MCF 10A (cell line): ENCODE measurements at places on chromosomes 12 and 14.

DNA sequence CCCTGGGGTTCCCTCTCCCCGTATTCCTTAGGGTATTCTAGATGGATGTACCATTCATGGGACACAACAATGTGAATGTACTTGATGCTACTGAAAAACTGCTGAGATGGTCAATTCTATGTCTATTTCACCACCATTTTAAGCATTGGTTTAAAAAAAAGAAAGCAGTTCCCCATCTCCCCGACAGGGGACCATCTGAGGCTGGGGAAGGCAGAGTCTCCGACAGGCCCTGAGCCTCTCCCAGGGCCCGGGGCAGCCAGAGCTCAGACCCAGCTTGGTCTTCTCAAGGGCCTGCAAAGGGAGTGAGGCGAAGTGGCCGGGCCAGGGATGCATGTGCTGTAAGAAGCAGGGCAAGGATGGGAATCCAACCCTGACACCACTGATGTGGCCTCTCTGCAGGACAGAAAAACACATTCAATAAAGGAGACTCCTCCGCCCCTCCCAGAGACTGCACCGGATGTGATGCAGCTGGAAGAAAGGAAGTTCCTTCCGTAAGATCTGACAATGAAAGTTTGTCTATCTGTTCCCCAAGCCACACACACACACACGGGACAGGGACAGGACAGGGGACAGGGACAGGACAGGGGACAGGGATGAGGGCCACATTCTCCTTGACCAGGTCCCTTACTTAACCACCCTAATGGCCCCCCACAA, 234.1 kb downstream of the BCL11B start:
- peak; percentile 1 for DNase-seq

DNA sequence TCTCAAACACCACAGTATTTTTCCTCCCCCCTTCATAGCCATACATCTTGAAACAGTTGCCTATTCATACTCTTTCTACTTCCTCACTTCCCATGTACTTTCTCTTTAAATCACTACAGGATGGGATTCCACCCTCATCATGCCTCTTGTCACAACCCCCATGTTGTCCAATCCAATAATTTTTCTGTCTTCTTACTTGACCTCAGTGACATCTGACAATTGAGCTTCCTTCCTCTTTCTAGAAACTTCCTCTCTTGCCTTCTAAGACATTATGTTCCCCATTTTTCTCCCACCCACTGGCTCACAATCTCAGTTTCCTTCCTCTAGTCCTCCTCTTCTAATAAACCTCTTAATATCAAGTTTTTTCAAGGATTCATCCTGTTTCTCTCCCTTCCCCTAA, 5.3 kb downstream of the C2CD5 start:
- DNase-seq: no peak

DNA sequence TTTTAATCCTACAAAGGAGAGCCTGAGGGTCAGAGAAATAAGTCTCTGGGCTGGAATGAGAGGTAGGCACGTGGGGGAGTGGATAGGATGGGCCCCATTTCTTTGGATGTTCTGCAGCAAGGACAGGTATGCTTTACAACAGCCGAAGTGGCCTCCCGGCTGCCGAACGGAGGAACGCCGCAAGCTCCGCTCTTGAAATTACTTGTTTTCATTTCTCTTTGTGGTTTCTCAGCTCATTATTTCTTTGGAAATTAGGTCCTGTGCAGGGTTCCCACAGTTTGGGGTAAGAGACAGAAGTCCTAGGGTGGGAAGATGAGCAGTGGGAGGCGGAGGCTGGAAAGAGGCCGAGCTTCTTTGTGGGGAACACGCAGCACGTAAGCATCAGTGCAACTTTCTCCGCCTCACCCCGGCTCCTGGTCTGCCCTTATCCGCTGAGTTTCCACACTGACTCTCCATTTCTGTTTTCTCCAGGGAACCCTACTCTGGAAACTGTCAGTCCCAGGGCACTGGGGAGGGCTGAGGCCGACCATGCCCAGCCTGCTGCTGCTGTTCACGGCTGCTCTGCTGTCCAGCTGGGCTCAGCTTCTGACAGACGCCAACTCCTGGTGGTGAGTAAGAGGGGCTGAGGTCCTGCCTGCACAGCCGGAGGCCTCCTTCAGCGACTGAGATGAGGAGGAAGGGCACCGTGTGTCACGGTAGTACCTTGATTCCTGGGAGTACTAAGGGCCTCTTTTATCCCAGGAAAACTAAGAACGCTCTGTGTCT, 2.0 kb downstream of the WNT5B start:
- DNase-seq: no peak

DNA sequence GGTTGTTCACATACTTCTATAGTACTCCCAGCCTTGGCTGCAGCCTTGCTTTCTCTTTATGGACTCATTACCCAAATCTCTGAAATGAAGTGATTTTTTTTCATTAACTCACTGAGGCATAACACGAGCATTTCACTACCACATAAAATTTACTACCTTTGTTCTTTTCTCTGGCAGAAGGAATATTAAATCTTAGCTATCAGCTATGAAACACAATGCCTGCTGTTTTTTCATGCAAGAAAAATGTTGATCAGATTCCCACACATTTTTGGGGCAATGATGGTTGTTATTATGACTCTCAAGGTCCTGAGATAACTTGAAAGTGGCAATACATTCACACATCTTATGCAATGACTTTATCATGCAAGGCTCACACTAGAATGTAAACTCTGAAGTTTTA, 225.3 kb upstream of the ATP2B1 start:
- DNase-seq: no peak

- peak; percentile 45 for DNase-seq
These were observed 11.3 kb downstream of the ITGB7 start for GRCh38 chr12:53195516-53196420.

DNA sequence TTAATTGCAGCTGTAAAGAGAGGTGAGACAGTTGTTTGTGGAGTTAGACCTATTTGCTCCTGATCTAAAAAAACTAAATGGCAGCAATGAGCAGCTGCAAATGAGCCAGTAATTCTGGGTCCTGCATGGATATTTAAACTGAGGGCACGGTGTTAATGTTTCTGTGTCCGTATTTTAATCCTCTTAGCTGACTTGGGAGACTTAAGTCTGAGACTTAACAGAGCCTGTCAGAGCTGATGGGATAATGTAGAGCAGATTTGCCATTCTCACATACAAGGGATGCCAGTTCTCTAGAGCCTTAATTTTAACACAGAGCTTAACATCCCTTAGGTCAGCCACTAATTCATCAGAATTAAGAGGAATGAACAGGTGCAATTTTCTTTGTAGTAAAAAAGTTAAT, 178.6 kb upstream of the PDE3A start:
- DNase-seq: no peak

GRCh38 chr12:23906329-23906728, 43.1 kb downstream of the SOX5 start:
- DNase-seq: no peak

GRCh38 chr14:22464422-22465142, 124.4 kb downstream of the DAD1 start:
- no peak for DNase-seq

- DNase-seq: peak; percentile 68
These were observed 14.7 kb upstream of the TEAD4 start for GRCh38 chr12:2944401-2945047.

- peak; percentile 59 for DNase-seq
These were observed 82.3 kb downstream of the PUS7L start for GRCh38 chr12:43676183-43676813.

- DNase-seq: no peak
These were observed 134.7 kb downstream of the CALM1 start for GRCh38 chr14:90531497-90531896.

DNA sequence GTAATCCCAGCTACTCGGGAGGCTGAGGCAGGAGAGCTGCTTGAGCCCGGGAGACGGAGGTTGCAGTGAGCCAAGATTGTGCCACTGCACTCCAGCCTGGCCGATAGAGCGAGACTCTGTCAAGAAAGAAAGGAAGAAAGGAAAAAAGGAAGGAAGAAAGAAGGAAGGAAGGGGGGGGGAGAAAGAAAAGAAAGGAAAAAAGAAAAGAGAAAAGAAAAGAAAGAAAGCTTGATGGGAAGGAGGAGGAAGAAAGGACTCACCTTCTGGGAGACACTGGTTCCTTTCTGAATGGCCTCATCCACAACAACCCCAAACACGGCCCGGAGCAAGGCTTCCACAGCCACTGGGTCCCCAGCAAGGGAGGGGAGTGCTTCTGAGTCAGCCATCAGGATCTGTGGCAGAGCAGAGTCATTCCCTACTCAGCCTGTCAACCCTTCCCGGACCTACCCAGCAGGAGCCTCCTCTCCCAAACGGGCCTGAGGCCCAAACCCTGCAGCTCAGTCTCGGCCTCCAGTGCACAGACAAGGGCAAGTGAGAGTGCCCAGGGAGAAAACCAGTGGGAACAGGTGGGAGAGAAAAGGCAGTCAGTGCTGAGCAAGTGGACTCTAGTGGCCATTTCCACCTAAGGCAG, 7.3 kb upstream of the ZNF740 start:
- DNase-seq: no peak

GRCh38 chr12:102438047-102438826, 42.1 kb downstream of the IGF1 start:
- no peak for DNase-seq

DNA sequence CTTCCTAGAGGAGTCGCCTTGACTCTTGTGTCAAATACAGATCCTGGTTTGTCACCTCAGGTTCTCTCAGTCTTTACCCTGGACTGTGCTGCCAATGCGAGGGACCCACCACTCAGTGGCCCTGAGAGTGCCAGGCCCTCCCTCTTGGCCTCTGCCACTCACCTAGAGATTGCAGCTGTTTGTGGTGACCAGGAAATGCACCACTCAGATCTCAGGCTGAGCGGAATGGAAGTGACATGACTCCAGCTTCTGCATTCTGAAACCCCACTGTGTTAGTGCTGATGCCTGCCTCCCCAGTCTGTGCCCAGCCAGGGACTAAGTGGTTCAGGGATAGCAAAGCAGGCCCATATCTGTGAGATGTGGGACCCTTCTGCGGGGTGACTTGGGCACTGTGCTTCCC, 27.8 kb upstream of the NEDD1 start:
- DNase-seq: no peak
